Activated naive CD4-positive, alpha-beta T cell treated with anti-CD3 and anti-CD28 coated beads, Interleukin-2, amount 50 U/mL, for 72 hours (primary cell): ENCODE measurements at places on chromosomes 2 and 18.

DNA sequence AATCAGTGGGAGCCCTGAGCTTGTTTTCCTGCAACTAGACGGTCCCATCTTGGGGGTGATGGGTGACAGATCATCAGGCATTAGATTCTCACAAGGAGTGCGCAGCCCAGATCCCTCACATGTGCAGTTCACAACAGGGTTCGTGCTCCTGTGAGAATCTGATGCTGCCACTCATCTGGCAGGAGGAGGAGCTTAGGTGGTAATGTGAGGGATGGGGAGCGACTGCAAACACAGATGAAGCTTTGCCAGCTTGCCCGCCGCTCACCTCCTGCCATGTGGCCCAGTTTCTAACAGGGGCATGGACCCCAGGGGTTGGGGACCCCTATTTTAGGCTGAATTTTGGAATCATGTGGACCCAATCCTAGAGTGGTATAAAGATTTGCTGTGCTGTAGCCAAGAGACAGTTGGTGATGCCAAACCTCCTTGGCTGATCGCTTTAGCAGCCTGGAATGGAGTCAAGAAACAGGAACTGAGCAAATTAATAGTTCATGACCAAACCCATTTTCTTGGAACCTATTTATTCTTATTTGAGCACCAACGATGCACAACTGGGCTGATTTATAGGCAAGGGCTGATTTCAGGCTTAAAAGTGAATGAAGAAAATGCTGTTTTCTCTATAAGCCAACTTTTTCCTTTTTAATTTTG lies 25.7 kb downstream of the LPIN1 start:
- no peak for DNase-seq

GRCh38 chr2:95010126-95010525 lies 15.4 kb upstream of the MAL start:
- no peak for DNase-seq

DNA sequence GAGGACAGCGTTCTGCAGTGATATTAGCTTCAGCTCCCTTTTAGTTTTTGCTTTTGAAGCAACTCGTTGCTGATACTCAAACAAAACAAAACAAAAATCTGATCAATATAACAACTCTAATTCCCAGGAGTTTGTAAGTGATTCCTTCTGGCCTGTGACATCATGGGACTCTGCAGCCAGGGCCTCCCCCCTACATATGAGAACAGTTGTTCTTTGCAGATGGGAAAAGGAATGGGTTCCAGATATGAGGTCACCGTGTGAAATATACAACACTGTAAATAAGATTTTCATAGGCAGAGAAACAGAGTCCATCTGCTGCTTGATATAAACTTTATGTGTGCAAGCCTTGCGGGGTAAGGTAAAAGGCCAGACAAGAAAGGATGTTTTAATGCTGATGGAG lies 56.7 kb downstream of the DIS3L2 start:
- DNase-seq, result no peak

- DNase-seq, result no peak
Observed at GRCh38 chr18:24877546-24877945, 417.1 kb downstream of the HRH4 start.
